ENCODE measurements at places on chromosomes 12 and 14. TPM values are rescaled to one million over a fixed set of nuclear protein-coding genes. Genes with fewer than 3 reads are reported as not detected.

The MGP gene
- total RNA-seq = not detected

The GPR137C gene
- 4.3 TPM for total RNA-seq

The FMNL3 gene
- total RNA-seq = 27.6 TPM

The JPH4 gene
- total RNA-seq = 46.7 TPM

The C14orf180 gene
- not detected for total RNA-seq

The ERBB3 gene
- total RNA-seq = 52.4 TPM

The KLHDC1 gene
- total RNA-seq = not detected

DNA sequence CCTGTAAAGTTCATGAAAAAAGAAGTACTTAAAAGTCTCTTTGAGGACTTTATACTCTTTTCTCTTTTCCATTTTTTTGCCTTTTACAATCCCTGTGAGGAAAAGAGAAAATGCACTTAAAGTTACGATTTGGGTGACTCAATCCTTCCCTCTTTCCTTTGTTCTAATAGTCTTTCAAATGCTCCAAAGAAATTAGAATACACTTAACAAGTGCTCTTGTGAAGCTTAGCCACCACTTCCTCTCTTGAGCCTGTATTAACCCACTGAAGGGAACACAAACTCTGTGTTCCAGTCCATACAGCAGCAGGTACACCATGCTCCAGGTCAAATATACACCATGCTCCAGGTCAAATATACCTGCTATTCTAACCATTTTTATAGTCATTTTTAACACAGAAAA is 581.1 kb upstream of the MGAT4C start:
- no peak overlapping the region for H3K27ac ChIP-seq
- no peak for DNase-seq
- H3K4me1 ChIP-seq = no peaks in the 10 kb centered on the region
- H3K4me3 ChIP-seq = no peak overlapping the region

DNA sequence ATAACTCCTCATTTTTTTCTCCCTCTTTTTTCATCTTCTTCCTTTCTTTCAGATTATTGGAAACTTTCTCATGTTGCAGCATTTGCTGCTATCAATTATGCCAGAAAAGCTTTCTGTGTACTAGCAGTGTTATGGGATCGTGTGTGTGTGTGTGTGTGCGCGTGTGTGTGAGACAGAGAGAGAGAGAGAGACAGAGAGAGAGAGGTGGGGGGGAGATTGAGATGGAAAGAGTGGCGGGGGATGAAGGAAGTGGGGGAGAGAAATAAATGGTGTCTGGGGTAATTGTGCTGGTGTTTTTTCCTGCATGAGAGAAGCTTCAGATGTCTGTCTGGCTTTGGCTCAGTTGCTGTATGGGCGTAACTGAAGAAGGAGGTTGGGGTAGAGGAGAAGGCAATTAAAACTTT is 268.9 kb downstream of the RAD51B start:
- peaks cover 3% of the 10 kb centered on the region for H3K4me1 ChIP-seq
- H3K36me3 ChIP-seq = no peaks in the 10 kb centered on the region
- DNase-seq = no peak

DNA sequence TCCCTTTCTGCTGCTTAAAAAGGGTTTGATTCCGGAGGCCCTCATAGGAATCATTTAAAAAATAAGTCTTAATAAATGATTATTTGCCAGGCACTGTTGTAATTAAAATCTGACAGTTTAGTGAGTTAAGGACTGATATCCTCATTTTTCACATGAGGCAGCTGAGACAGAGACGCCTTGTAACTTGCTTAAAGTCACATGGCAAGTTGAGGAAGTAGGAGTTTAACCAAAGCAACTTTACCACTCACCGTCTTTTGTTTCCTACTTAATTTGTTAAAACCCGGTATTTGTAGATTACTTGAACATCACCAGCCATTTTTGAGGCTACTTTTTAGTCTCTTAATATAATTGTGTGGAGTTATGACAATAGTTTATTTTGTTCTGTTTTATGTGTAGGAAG is 2.4 kb downstream of the TIGAR start:
- peaks cover 2% of the 10 kb centered on the region for H3K36me3 ChIP-seq
- H3K27me3 ChIP-seq = no peaks in the 10 kb centered on the region
- no peaks in the 10 kb centered on the region for H3K4me1 ChIP-seq
- H3K27ac ChIP-seq = no peak overlapping the region
- no peak for DNase-seq

GRCh38 chr14:68211886-68212285 is 392.3 kb downstream of the RAD51B start:
- H3K4me1 ChIP-seq = no peaks in the 10 kb centered on the region
- H3K36me3 ChIP-seq = no peaks in the 10 kb centered on the region
- H3K27me3 ChIP-seq = no peaks in the 10 kb centered on the region
- no peak overlapping the region for H3K4me3 ChIP-seq

- DNase-seq = no peak
- H3K4me3 ChIP-seq = no peak overlapping the region
- H3K27ac ChIP-seq = no peak overlapping the region
- H3K4me1 ChIP-seq = no peaks in the 10 kb centered on the region
Observed at GRCh38 chr12:2363836-2364609, 311.2 kb downstream of the CACNA1C start.

DNA sequence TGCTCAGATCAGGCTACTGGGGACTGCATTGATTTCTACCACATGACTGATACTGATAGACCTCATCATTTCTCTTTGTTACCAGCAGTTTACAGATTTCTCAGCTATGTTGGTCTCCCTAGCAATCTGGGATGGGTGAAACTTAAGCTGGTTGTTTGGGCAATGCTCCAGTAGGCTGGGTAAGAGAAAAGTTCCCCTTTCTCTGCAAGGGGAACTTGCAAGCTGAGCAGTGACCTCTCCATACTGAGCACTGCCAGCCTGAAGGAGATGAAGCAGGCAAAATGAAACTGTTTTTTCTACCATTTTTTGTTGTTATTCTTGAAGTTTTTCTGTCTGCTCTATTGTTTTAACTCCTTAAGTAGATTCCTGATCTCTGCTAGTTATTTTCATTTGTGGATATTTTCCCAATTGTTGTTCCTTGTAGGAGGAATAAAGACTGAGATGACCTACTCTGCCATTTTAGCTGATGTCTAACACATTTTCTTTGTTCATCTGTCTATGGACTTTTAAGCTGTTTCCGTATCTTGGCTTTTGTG is 1.3 kb upstream of the OR4M1 start:
- H3K27ac ChIP-seq = no peak overlapping the region
- H3K27me3 ChIP-seq = no peaks in the 10 kb centered on the region
- no peak overlapping the region for H3K4me3 ChIP-seq

GRCh38 chr12:93502802-93503623 is 35.7 kb downstream of the MRPL42 start:
- H3K4me3 ChIP-seq = no peak overlapping the region
- peaks cover 37% of the 10 kb centered on the region for H3K36me3 ChIP-seq
- H3K27me3 ChIP-seq = no peaks in the 10 kb centered on the region
- no peaks in the 10 kb centered on the region for H3K4me1 ChIP-seq
- H3K27ac ChIP-seq = no peak overlapping the region

GRCh38 chr14:33207467-33208017 is 268.9 kb downstream of the NPAS3 start:
- H3K4me1 ChIP-seq = no peaks in the 10 kb centered on the region
- H3K27me3 ChIP-seq = no peaks in the 10 kb centered on the region
- no peak for DNase-seq
- no peak overlapping the region for H3K27ac ChIP-seq
- H3K36me3 ChIP-seq = no peaks in the 10 kb centered on the region

DNA sequence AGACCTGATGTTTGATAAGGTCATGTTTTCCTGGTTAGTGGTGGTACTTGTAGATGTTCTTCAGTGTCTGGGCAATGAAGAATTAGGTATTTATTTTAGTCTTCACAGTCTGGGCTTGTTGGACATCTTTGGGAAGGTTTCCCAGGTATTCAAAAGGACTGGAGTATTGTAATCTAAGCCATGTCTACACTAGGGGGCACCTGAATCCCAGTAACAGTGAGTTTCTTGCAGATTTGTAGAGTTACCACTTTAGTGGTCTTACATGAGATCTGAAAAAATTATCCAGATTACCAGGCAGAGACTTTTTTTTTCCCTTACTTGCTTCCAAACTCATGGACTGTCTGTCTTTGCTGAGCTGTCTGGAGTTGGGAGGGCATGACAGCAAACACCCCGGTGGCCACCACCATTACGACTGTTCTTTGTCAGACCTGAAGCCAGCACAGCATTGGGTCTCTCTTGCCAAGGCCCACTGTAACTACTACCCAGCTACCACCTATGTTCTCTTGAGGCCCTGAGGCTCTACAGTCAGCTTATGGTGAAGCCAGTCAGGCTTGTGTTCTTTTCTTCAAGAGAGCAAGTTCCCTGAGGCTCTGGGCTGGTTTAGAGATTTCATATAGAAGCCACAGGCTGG is 820.7 kb upstream of the FBXO33 start:
- H3K27ac ChIP-seq = no peak overlapping the region
- no peaks in the 10 kb centered on the region for H3K4me1 ChIP-seq
- H3K4me3 ChIP-seq = no peak overlapping the region
- H3K27me3 ChIP-seq = no peaks in the 10 kb centered on the region
- no peaks in the 10 kb centered on the region for H3K36me3 ChIP-seq

DNA sequence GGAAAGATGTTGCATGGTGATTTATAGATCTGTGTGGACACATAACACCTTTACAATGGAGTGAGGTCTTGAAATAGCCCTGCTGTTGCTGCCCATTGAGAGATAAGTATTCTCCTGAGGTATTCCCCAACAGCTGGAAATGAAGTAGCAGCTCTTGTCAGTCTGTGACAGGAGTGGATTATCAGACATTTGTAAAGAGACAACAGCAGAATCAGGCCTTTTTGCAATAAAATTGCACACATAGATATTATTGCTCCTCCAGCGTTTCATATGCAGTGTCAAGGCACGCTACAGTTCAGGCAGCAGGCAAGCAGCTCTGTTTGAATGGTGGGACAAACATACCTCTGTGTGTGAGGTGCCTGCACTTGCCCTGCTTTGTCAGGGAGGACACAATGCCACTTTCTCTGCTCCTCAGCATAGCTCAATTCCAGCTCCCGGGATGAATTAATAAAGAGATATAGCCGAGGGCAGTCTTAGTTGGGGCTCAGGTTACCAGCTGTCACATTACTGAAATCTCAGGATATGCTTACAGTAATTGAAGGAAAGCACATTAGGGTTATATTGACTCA is 49.4 kb downstream of the BICD1 start:
- no peaks in the 10 kb centered on the region for H3K36me3 ChIP-seq
- H3K27me3 ChIP-seq = no peaks in the 10 kb centered on the region
- H3K4me3 ChIP-seq = no peak overlapping the region
- no peak overlapping the region for H3K27ac ChIP-seq
- H3K4me1 ChIP-seq = peaks cover 11% of the 10 kb centered on the region

GRCh38 chr14:92464716-92465115 is 48.9 kb upstream of the RIN3 start:
- DNase-seq = no peak
- H3K27ac ChIP-seq = no peak overlapping the region
- H3K4me1 ChIP-seq = peaks cover 1% of the 10 kb centered on the region
- H3K4me3 ChIP-seq = no peak overlapping the region
- no peaks in the 10 kb centered on the region for H3K27me3 ChIP-seq
- H3K36me3 ChIP-seq = no peaks in the 10 kb centered on the region

- no peaks in the 10 kb centered on the region for H3K4me1 ChIP-seq
- H3K27me3 ChIP-seq = no peaks in the 10 kb centered on the region
- no peak overlapping the region for H3K27ac ChIP-seq
- no peaks in the 10 kb centered on the region for H3K36me3 ChIP-seq
- peak; percentile 73 for DNase-seq
Observed at GRCh38 chr14:33676135-33676566, 274.7 kb downstream of the EGLN3 start.

DNA sequence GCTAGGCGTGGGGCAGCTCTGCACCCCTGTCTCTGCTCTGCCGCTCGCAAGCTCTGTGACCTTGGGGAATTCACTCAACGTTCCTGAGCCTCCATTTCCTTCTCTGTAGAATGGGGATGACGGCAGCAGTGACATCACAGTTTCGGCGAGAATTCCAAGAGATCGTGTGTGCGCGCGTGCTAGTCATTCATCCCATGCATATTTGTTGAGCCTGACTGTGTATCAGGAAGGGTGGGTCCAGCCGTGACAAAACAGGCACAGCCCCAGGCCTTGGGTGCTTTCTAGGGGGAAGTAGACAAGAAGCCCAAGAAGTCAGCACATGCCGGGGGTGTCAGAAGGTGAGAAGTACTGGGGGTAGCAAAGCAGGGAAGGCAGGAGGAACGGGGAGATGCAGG is 145.6 kb upstream of the NCOR2 start:
- H3K27me3 ChIP-seq = no peaks in the 10 kb centered on the region
- DNase-seq = no peak
- H3K36me3 ChIP-seq = no peaks in the 10 kb centered on the region
- no peak overlapping the region for H3K4me3 ChIP-seq
- H3K27ac ChIP-seq = no peak overlapping the region

GRCh38 chr14:93039649-93040315 is 75.9 kb downstream of the ITPK1 start:
- no peak for DNase-seq
- H3K27ac ChIP-seq = no peak overlapping the region
- H3K4me1 ChIP-seq = peaks cover 30% of the 10 kb centered on the region

- peaks cover 9% of the 10 kb centered on the region for H3K4me1 ChIP-seq
- no peaks in the 10 kb centered on the region for H3K36me3 ChIP-seq
- no peak overlapping the region for H3K27ac ChIP-seq
- DNase-seq = no peak
- no peak overlapping the region for H3K4me3 ChIP-seq
Observed at GRCh38 chr12:132396657-132397056, 67.3 kb upstream of the GALNT9 start.

- peaks cover under 1% of the 10 kb centered on the region for H3K4me1 ChIP-seq
- no peak overlapping the region for H3K27ac ChIP-seq
- H3K27me3 ChIP-seq = no peaks in the 10 kb centered on the region
Observed at GRCh38 chr12:22257100-22257499, 77.4 kb downstream of the ST8SIA1 start.

DNA sequence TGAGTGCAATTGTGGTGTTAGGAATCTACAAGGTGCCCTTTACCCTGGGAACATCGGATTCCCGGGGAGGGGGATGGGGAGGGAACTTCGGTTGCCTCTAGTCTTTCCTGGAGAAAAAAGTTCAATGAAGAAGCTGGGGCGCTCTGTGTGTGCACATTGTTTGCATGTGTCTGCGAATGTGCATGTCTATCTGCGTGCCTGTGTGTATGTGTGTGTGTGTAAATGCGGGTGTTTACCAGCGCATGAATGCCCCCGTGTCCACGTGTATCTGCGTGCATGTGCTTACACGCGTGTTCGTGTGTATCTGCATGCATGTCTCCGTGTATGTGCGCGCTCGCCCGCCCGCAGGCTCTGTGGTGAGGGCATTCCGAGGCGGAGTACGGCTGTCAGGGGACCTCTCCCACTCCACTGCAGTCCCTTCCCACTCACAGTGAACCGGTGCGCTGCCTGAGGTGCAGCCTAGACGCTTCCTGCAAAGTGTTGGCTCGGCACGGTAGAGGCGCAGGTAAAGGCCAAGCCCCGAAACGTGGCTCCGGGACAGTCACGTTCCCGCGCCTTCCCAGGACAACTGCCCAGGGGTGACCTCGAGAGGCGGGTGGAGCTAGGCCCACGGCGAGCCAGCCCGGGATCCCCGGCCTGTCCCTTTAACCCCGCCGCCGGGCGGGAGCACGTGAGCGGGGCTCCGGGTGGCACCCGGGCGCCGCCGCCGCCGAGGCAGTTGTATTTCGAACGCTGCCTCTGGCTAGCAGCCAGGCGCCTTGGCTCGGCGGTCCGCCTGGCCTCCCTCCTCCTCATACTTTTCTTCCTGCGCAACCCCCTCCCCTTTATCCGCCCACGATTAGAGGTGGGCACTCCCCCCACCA is 539 bp upstream of the HMGA2 start:
- peak; percentile 72 for DNase-seq
- peaks cover 12% of the 10 kb centered on the region for H3K4me1 ChIP-seq
- H3K27ac ChIP-seq = 0 out of 2 replicates have a peak overlapping the region, but pooled peaks have one; percentile 54
- no peaks in the 10 kb centered on the region for H3K36me3 ChIP-seq
- no peaks in the 10 kb centered on the region for H3K27me3 ChIP-seq

Data from H1 (cell line).